ENCODE measurements at places on chromosomes 5 and 9.

GRCh38 chr5:115320006-115320405, 23.6 kb upstream of the CCDC112 start:
- no peak for DNase-seq

- DNase-seq = no peak
These were observed 386.0 kb upstream of the KLF4 start for GRCh38 chr9:107875571-107875980.

DNA sequence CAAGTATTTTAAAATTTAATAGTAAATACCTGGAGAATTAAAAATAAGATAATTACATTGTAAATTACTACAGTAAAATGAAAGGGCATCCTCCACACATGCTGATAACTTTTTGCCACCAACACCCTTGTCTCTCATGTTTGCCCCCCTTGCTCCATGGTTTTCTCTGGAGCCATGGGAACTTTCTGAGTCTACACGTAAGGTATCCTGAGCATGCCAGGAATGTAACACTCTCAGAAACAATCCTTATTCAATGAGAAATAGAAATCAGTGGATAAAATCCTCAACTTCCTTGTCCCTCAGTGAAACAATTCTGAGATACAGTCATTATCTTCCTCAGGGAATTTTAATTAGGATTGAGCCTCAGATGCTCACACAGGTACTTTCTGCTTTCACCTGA, 108.9 kb downstream of the IZUMO3 start:
- DNase-seq = no peak

DNA sequence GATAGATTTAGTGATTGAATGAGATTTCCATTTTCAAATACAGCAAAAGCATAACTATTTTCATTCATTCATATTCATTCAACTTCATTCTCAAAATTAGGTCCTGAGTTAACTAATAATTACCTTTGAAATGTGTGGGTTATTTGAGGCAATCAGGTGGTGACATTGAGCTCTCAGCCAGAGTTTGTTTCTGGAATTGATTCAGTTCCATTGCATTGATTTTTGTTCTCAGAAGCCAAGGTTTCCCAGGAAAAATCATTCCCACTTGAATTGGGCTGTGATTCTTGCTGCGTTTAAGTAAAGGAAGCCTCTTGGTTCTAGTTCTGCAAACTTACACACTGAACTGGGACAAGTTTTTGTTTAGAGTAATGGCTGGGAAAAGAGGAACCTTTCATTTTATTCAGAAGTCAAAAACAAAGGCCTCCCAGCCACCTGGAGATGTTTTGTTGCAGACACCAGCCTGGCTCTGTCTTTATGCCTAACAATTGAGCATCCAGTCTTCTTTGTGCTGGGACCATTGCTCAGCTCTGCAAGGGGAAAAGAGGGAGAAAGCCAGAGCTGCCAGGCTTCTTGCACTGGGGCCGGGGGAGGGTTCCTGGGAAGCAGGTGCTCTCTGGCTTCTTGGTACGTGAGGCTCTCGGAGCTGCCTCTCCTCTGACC, 198.6 kb downstream of the TRIO start:
- DNase-seq = no peak

All from cardiac septum (tissue), 1 donor.